Temporal lobe (tissue), 4 donors: ENCODE measurements at places on chromosomes 7 and 10. TPM values are rescaled to one million over a fixed set of nuclear protein-coding genes. Genes with fewer than 3 reads are reported as not detected.

PIK3AP1 gene
- total RNA-seq: 1.5 TPM

ANKRD7 gene
- 1.7 TPM for total RNA-seq

PLXNA4 gene
- 89.2 TPM for total RNA-seq

GPR26 gene
- 4.2 TPM for total RNA-seq

FEZF1 gene
- total RNA-seq: 0.25 TPM

PNLIPRP2 gene
- total RNA-seq: not detected

HKDC1 gene
- total RNA-seq: 1.7 TPM

GPAM gene
- total RNA-seq: 33.9 TPM

SLC13A1 gene
- total RNA-seq: not detected

OR2A42 gene
- total RNA-seq: not detected
